ENCODE measurements at places on chromosomes 1 and 21.
A peak's percentile ranks its signal among the peaks of the same experiment; 100 is the strongest.

DNA sequence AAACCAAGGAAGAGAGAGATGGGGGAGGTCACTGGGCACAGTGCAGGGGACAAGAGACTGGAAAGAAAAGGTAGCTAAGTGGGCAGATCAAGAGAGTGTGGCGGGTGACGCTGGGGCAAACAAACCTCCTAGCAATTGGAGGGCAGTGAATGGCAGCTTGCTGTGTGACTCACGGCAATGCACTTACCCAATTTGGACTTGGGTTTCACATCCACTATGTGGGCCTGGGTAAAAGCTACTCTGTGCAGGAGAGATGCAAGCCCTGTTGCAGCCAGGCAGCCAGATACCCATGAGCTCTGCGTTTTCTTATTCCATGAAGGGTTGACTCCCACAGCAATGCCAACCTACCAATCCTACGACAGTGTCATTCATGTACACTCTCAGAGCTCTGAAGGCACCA, 9.5 kb downstream of the PLXNA2 start:
- DNase-seq, result peak; percentile 81

- peak; percentile 87 for DNase-seq
These were observed 47.0 kb downstream of the RABGAP1L start for GRCh38 chr1:174206148-174206836.

- DNase-seq, result no peak
These were observed 50.4 kb downstream of the INAVA start for GRCh38 chr1:200945111-200945510.

DNA sequence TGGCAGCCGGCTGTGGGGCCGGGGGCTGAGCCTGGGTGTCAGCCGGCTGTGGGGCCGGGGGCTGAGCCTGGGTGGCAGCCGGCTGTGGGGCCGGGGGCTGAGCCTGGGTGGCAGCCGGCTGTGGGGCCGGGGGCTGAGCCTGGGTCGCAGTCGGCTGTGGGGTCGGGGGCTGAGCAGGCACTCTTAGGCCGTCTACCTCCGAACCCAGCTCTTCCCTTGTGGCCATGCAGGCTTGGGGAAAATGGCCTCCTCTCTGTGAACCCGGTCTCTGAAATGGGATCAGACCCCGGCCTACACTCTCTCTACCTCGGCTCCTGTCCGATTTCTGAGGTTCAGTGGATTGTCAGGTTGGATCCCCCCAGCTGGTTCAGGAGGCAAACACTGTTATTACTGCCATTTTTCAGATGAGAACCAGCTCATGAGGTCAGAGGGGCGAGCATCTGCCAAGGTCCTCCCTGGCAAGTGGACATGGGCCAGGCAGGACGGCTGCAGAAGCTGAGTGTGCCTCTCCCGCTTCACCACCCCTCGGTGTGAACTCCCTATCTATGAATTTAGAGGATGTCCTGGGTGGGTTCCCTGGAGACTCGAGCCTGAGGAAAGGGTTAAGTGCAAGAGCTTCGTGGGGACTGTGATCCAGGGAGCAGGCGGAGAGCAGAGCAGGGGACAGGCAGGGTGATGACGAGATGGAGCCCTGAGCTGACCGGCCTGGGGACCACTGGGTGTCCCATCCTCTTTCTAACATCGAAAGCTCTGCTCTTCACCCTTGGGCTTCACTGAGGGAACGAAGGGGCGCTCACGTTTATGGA, 10.9 kb upstream of the COL18A1 start:
- no peak for DNase-seq

- no peak for DNase-seq
These were observed 31.8 kb downstream of the SPATA21 start for GRCh38 chr1:16405441-16405840.

GRCh38 chr1:162987866-162988265, 81.3 kb upstream of the RGS4 start:
- DNase-seq, result no peak

DNA sequence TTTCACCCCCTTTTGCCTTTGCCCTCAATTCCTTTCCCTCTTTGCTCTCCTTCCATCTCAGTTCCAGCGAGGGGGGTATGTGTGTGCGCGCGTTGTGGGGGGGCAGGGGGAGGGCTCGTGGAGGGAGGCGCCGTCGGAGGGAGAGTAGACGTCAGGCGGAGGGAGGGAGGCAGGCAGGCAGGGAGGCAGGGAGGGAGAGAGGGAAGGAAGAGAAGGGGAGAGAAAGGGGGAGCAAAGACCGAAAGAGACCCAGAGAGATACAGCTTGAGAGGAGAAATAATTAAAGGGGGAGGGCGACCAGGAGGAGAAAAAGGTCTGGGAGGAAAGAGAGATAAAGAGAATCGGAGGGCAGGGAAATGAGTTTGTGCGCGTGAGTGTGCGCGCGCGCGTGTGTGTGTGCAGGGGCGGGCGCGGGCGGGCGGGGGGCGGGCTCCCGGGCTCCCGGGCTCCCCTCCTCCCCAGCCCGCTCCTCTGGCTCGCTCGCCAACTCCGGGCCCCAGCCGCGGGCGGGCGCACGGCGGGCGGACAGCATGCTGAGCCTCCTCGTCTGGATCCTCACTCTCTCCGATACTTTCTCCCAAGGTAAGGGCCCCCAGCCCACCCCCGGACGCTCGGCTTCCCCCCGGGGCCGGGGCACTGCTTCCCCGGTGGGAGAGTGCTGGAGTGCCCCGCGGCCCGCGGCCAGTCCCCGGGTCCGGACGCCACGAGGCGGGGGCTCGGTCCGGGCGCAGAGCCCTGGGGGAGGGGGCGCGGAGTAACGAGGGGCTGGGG, at the start of gene KIRREL1:
Gene KIRREL1, plus strand, starts transcription at position 499 of the 771 bp plus-strand sequence. Its CDS starts 32 bp downstream, at position 531.
- no peak for DNase-seq

DNA sequence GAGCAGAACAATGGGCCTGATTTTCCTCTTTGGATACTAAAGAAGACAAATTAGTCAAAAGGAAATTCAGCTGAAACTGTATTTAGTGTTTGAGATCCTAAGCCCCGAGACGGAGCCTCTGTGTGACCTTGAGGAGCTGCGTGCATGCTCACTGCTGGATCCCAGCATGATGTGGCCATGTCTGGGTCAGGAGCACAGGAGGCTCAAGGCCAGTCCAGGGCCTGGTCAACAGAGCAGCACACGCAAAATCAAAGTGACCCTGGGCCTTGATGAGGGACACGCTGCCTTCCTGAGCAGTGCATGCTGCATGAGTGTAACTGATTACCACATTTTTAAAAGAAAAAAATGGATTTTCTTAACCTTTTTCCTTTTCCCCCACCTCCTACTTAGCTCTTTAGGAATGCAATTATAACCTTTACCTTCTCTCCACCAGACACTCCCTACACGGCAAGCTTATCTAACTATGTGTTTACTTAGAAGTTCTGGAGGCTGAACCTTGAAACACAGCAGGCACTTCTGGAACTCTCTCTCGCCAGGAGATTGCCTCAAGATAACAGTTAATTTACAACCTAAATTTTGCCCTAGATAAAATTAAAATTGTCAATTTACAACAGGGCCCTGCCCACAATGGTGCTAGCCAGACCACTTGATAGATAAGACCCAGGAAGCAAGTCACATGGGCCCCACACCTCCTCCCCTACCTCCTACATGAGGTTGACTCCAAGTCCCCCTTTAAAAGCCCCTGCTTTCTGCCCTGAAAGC, 144.6 kb downstream of the LRIG2 start:
- DNase-seq, result no peak

- DNase-seq, result no peak
These were observed 17.2 kb upstream of the PTAFR start for GRCh38 chr1:28193701-28194161.

DNA sequence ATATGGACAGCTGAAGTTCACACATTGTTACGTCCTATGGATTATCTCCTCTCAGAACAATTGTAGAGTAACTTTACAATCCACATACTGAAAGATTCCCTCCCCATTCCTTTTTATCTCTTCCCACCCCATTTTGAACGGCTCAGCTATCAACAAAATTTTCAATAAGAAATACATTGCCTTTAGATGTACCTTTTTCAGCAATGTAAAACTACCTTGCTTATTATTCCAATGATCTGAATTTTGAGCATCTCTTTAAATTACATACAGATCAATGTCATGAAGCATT, 503.7 kb downstream of the SMYD3 start:
- DNase-seq, result no peak

DNA sequence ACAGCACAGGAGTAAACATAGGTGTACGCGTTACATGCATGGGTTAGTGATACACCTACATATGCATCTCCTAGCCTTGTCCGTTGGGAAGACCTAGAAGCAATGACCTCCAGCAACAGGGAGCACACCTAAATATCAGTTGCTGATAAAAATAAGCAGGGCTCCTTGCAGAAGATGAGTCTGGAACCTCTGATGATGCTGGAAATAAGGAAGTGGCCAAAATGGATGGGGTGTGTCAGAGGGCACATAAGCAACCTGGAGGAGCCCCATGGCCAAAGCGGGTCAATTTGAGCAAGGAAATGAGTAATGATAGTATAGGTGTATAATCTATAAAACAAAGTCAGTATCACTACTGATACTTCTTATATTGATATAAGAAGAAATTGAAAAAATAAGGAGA, 13.7 kb downstream of the ADARB1 start:
- DNase-seq, result no peak

DNA sequence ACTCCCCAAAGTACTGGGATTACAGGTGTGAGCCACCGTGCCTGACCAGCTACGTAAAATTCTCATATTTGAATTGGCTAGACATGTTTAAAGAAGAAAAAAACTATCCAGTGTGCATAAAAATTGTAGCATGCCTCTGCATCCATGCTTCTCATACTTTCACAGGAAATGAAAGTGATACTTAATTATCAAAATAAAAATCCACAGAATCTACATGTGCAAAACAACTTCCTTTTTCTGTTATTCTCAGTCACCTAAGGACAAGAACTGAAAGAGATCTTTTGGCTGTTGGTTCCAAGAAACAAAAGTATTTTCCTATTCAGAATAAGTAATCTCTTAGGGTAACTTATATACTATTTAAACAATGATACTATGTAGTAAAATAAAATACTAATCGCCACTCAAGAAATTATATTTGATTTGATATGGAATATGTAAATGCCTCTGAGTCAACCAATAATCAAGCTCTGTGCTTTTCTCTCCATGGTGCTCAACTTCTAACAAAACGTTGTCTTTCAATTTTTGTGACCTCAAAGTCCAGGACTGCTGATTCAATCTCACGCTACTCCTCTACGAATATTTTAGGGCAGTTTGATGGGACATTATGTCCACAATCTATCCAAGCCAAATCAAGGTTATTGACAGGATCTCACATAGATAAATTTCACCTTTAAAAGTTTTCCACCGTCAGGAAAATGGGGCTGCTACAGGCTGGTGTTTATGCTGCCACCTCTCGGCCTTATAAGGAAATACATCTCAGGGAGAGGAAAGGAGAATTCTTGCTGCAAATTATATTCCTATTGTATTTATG, 102.7 kb downstream of the ZNF281 start:
- DNase-seq, result peak; percentile 83

DNA sequence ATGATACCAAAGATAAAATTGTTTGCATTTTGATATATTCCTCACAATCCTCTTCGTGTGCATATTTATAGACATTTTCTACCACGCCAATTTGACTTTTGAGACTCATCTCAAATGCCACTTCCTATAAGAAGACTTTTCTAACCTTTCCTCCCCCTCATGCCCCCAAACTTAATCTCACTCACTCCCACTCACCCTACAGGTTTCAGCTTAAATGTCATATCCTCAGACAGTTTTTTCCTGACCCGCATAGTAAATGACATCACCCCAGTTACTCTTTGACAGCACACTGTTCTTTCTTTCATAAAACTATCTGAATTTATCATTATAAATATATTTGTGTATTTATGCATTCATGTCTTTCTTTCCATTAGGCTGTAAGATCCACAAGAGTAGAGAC, 29.6 kb upstream of the RGS8 start:
- no peak for DNase-seq

DNA sequence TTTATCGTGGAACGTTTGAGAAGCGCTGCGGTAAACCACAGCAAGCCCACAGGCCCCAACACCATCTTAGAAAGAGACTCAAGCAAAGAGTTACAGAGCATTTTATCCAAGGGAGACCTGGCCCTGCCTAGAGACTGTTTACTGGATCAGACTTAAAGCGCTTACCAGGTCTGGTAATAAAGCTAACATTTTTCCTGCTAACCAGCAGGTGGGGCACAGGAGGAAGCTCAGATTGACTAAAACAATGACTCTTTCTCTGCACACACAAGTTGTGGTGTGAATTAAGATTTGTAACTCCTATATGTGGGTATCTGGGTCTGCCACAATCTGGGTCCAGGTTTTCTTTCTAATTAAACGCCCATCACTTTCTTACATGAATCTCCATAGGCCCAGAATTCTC, 136.5 kb upstream of the ETS2 start:
- DNase-seq, result peak; percentile 34

Data from inflammatory macrophage treated with lipopolysaccharide for 4 hours (primary cell).